Stimulated activated memory B cell treated with anti-CD40 and anti-IgM and Interleukin-4, amounts not matched to agents 10 μg/mL and 1 μg/mL and 100 μg/mL, for 72 hours (primary cell): ENCODE measurements at places on chromosomes 5 and 9.

- ATAC-seq: no peak
These were observed 403.5 kb downstream of the DMRT2 start for GRCh38 chr9:1453636-1454035.

DNA sequence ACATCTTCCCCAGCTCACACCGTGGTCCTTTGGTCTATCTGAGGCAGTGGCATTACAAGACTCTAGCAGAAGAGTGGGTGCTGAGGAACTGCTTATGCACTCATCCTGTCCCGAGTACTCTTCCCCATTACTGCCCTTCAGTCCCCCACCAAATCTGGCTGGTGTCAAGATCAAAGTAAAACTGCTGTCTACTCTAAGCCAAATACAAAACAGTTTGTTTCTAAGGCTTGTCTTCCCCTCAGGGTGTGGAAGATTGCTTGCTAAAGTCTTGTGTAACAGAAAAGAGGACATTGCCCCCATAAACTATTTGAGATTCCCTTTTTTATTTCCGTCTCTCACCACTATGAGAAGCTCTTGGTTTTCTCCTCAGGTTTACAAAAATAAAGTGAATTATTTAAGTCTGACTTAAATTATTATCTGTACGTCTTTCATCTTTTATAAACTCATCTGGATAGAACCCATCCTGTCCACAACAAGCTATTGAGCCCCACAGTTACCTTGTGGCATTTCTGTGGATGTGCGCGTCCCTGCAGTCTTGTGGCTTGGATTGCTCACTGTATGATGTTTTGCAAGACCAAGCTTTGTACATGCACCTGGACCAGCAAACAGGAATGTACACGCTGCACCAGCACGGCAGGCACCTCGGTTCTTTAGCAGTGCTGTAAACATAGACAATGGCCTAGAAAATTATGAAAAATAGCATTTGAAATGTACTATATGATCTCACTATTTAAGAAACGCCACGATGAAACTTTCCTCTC lies 61.0 kb downstream of the CYSTM1 start:
- ATAC-seq: no peak

GRCh38 chr5:176183321-176184074 lies 54.7 kb upstream of the SIMC1 start:
- ATAC-seq: no peak

GRCh38 chr5:176736931-176737745 lies 73.2 kb upstream of the UNC5A start:
- no peak for ATAC-seq

GRCh38 chr9:72464857-72465592 lies 56.4 kb upstream of the TMC1 start:
- ATAC-seq: no peak

DNA sequence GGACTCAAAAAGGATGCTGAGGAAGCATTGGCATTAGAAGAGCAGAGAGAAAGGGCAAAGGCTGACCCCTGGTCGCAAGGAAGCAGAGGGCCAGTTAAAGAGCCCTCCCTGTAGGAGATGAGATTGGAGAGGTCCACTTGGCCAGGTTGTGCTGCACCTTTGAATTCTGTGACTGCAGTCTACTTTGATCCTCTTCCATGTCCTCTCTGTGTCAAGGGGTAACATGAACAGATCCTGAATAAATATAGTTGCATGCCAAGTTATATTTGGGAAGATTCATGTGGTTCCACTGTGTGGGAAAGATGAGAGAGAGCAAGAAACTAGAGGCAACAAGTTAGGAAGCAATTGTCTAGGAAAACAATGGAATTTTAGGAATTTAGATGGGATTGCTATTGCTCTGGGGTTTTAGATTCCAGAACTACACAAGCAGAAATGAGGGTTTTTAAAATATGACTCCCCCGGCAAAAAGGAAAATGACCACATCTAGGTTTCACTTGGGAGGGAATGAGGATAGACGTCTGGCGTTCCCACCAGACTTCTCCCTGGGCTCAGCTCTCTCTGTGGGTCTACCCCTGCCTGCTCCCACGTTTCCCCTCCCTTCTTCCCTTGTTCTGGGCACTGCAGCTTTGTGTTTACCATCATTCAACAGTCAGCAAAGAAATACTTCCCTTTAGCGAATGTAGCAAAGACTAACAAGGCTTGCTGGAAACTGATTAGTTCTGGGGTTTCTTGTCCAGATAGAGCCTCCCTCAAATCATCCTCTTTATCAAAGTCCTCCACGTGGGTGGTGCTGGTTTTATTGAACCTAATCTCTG lies 63.6 kb downstream of the SNX18 start:
- ATAC-seq: no peak

DNA sequence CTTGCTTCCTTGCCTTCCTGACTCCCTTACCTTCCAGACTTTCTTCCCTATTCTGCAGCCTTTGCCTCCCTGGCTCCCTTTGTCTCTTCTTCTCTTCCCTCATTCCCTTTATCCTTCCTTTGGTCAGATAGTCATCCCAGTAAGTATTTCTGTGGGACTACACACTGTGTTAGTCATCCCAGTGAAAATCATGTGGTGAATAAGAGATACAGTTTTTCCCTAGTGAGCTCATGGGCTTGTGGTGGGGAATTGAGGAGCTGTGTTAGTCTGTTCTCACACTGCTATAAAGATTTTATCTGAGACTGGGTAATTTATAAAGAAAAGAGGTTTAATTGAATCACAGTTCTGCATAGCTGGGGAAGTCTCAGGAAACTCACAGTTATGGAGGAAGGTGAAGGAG lies 109.8 kb upstream of the EDIL3 start:
- ATAC-seq: no peak

DNA sequence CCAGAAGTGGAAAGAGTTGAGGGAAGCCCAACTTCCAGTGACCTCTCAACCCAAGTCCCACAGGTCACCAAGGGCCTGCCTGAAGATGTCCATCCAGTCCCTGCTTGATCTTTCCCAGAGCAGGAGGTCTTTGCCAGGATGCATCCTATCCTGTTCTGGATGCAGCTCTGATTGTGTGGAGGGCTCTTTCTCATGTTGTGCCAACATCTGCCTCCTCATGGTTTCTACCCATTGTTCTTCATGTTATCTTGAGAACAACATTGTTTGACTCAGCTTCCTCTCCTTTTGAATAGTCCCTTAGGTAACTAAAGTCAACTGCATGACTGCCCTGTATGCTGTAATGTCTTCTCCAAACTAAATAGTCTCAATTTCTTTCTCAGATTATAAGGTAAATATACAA lies 169.3 kb downstream of the CCDC192 start:
- ATAC-seq: no peak

DNA sequence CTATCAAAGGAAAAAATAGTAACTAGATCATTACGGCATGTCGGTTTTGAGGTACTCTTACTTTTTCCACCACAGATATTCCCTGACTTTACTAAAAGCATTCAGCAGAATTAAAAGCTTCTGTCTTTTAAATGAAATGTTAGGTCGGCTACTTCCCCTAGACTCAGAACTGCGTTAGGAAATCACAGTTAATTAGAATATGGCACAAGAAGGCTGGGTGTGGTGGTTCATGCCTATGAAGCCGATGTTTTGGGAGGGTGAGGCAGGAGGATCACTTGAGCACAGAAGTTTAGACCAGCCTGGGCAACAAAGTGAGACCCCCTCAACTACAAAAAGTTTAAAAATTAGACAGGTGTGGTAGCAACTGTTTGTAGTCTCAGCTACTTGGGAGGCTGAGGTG lies 24.4 kb downstream of the CEMIP2 start:
- no peak for ATAC-seq
